ENCODE measurements at places on chromosomes 1 and 21.
A peak's percentile ranks its signal among the peaks of the same experiment; 100 is the strongest.

GRCh38 chr1:17538428-17539117 is 925 bp upstream of the ARHGEF10L start:
- DNase-seq = no peak

DNA sequence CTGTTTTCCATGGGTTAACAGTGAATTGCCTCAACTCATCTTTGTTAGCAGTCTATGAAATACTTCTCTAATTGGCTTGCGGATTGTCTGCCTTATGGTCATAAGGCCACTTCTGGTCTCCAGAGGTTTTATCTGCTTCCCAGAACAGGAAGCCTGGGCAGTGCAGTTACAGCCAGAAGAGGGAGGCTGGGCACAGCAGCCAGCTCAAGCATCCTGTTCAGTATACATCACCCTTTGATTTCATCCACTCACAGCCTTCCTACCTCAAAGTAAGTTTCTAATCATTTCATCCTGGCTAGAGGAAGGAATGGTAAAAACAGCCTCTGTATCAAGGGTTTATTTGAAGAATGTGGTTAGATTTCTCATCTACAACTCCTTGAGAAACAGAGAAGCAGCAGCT is 311.5 kb upstream of the DEPDC1 start:
- no peak for DNase-seq

DNA sequence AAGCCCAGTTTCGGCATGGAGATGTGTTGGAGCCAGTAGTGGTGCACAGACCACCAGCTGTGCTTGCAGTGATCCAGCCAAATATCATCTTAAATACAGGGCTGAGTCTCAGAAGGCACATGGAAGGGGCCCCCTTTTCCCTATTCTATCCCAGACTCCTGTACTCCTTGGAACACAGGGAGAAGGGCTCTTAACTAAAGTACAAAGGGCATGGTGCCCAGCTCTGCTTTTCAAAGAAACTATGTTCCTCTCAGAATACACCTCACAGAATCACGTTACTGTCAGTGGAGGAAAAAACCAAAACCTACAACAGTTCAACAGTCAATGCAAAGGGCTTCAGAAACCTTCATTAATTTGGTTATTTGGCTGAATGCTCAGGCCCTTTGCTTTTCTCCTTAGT is 180.6 kb upstream of the C1orf105 start:
- DNase-seq = no peak

DNA sequence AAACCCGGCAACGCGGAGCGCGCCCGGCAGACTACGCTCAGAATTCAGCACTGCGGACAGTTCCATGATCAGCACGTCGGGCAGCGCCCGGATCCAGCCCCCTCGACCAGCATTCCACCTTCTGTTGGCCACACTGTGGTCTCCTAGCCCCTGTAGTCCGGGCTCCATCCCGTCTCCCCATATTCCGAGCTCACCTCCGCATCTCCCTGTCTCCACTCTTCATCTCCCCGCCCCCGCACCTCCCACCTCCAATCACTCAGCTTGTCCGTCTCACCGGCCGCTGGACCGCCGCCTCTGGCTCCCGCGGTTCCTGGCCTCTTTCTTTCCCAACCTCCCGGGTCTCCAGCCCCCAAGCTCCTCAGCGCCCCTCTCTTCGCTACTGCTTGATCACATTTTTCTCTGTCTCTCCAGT is 500 bp downstream of the EPHA10 start:
- peak; percentile 8 for DNase-seq

DNA sequence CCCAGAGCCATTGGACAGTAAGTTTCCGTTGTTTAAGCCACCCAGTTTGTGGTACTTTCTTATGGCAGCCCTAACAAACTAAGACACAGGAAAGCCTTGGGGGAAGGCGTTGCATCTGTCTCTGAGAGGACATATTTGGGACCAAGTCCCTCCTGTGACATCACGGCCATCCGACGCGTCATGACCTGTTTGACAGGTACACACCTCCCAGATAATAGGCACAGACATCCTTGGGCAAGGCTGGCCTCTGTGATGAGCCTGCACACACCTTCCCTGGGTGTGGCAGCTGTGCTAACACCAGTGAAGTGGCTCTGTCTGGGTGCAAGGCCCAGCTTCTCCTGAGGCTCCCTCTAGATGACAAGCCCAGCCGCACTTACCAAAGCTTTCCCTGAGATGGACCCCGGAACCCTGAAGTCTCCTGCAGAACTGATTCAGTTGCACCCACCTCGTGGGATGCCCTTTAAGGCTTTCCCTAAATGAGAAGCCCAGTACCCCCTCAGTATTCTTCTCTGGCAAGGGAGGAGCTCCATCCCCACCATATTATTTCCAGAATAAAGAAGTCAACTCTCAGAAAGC is 136.5 kb downstream of the ZSCAN20 start:
- DNase-seq = no peak

GRCh38 chr1:195481293-195481692 is 1126.9 kb downstream of the KCNT2 start:
- DNase-seq = no peak

DNA sequence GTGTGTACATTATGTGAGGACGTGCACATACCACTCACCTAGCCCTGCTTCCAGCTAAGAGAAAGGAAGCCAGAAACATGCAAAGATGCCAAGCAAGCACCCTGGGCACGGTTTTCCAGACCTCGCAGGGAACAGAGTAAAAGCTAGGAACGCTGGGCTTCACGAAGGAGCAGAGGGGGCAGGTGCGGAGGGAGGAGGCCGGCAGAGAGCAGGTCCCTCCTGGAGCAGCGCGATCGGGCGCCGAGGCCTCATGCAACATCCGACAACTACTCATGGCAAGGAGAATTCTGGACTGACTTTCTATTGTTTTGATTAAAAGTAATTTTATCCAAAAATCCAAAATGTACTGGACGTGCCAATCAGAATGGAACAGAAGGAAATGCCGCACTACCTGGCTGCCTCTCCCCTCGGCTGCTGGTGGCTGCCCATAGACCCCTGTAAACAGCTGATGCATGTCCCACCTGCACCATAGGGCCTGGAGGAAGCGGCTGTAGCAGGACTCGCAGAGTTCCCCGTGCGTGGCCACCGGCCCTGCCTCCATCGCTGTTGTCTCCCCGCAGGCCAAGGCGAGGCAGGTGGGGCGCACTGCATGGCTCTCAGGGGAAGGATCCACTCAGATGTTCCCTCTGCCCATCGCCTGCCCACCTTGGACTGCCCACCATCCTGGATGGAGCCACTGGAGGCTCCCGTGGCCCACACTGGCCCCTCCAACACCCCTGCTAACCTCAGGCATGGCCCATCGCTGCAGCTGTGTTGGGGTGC is 93.5 kb downstream of the WDR4 start:
- DNase-seq = no peak

GRCh38 chr1:80918380-80918779 is 882.4 kb upstream of the ADGRL2 start:
- no peak for DNase-seq

DNA sequence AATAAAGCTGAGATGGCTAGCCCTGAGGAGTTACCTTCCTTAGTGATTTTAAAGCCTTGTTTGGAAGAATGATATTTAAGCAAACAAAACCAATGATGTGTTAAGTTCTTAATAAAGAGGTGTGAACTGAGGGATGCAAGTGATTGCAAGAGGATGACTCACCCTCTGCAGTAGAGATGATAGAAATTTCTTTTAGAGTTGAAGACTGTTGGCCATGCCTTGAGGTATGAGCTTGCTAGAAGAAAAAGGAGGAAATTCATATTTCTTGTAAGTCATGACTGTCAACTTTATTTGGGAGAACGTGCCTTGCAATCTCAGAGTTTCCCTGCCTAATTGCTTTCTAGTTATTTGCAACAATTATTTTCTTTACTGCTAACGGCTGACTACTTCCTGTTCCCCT is 94.7 kb downstream of the PLA2G4A start:
- no peak for DNase-seq

- no peak for DNase-seq
Measured at GRCh38 chr1:236287757-236288619, 6.2 kb upstream of the ERO1B start.

- no peak for DNase-seq
Measured at GRCh38 chr21:42478504-42478903, 17.5 kb downstream of the RSPH1 start.

DNA sequence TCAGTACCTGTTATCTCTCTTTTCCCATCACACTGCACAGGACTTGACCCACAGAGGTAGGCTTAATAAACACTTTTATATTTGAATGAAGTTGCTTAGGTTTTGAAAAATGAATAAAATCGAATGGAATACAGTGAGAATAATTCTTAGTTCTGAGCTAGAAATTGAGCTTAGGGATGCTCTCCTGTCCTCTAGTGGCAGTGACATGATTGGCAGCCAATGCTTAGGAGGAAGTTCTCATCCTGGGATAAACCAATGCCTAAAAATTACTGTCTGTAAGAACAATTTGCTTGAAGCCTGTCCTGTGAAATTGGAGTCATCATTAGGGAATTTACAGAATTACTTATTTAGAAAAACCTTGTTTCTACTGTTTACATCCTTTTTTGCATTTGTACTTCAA is 21.3 kb upstream of the CYP4X1 start:
- no peak for DNase-seq

Data from NCI-H345 (cell line).